ENCODE measurements at places on chromosomes 6 and 20.
A peak's percentile ranks its signal among the peaks of the same experiment; 100 is the strongest.

DNA sequence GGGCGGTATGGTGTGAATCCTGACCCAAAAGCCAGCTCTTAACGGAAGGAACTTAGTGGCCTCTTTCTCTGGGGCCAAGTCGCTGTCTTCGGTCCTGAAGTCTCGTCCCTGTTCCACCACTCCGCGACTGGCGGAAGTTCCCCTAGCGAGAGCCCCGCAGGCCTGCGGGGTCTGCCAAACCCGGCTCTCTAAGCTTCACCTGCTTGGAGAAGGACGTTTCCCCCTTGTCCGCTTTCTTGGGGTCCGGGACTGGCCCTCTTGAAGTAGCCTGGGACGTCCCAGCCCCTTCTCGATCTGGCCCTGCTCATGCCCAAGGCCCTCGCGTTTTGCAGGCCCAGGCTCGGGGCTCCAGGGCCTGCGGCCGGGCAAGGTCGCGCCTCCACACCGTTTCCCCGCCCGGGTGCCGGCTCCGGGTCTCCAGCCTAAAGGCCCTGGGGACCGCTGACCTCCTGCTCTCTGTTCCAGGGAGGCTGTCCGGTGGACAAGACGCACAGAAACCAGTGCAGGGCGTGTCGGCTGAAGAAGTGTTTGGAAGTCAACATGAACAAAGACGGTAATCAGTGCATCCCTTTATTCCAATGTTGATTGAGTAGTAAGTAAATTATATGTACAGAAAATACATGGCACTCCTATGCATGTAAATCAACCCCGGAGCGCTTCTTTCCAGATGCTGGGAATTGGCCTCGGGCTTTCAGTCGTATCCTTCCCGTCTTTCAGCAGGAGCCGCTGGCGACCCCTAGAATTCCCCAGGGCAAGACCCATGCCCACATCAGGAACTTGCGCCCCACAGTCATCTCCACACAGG, 8.8 kb downstream of the NR2E1 start:
- no peak for DNase-seq

- no peak for DNase-seq
Observed at GRCh38 chr20:51789434-51789833, 12.9 kb downstream of the SALL4 start.

- no peak for DNase-seq
Observed at GRCh38 chr6:15769511-15770018, 106.7 kb upstream of the DTNBP1 start.

- DNase-seq = no peak
Observed at GRCh38 chr6:149614337-149614736, 34.2 kb downstream of the KATNA1 start.

GRCh38 chr6:90356012-90356421, 59.4 kb upstream of the BACH2 start:
- no peak for DNase-seq

GRCh38 chr6:34096814-34097213, 49.1 kb downstream of the GRM4 start:
- no peak for DNase-seq

- no peak for DNase-seq
Observed at GRCh38 chr6:106014955-106015354, 71.2 kb upstream of the PRDM1 start.

GRCh38 chr6:87628881-87629280, 38.9 kb downstream of the ORC3 start:
- DNase-seq = peak; percentile 15

DNA sequence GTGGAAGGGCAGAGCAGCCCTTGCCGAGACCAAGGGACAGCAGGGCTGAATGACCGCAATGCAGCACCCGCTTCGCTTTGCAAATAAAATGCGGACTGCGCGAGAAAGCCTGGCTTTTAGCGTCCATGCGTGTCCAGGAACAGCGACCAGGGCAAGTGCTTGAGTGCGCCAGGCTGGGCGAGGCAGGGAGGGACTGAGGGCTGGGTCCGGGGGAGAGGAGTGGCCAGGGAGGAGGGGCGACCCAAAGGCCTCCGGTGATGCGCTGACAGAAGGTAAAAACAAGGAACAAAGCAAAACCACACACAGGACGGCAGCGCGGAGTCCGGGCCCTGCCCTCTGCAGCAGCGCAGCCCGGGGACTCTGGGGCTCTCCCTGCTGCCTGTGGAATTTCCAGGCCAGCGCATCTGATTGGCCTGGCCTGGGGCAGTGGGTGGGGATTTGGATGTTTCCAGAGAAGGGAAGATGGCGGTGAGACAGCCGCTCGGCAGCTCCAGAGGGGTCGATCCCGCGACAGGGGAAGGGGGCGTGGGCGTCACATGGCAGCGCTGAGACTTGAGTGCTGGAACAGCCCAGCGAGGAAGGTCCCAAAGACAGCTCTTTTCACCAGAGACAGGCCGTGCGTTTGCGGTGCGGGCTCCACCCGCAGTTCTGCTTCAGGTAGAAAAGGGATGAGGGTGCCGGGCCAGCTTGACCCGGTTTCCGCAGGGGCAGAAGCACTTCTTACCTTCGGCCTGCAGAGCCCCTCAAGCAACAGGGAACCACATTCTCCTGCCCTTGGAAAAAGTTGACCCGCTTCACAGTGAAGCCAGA, 51.8 kb downstream of the SSR1 start:
- peak; percentile 40 for DNase-seq

DNA sequence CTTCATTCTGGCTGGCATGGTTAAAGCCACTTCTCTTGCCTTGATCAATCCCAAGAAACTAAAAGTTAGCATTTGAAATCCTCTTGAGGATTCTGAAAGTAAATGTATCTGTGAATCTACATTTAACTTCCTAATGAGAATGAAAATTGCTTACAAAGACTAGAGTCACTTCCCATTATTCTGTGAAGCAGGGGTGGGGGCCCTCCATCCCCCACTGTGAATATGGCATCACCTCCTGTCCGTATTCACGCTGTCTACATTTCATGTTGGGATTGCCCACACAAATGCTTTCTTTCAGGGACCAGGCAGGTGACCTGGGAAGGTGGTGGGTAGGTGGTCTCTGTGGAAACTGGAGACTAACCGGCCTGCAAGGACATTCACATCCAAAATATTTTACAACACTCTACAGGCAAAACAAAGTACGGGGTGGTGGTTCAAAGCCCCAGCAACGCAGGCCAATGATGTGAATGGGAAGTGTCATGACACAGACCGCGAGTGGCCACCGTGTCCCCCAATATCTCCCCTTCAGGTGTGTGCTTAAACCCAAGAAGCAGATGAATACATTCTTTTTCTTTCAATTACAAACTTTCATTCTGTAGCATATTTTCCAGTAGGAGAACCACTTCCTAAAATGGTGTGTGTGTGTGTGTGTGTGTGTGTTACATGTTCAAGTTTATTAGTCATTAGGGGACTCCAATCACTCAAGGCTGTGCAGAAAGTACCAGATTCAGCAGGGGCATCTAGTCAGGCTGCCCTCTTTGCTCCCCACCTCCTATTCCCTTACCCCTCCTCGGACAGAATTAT, 132.2 kb downstream of the PRND start:
- DNase-seq = no peak

- DNase-seq = no peak
Observed at GRCh38 chr6:37481711-37482605, 17.7 kb downstream of the CCDC167 start.

DNA sequence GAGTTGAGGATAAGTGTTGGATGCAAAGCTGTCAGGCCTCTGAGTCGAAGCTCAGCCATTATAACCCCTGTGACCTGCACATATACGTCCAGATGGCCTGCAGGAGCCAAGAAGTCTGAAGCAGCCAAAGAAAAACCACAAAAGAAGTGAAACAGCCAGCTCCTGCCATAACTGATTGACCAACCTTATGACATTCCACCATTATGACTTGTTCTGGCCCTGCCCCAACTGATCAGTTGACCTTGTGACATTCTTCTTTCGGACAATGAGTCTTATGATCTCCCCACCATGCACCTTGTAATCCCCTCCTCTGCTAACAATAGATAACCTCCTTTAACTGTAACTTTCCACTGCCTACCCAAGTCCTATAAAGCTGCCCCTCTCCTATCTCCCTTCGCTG, 133.7 kb upstream of the AGPAT4 start:
- DNase-seq = no peak

GRCh38 chr20:57580478-57581201, 19.7 kb downstream of the PCK1 start:
- DNase-seq = no peak

- no peak for DNase-seq
Observed at GRCh38 chr6:89035252-89036101, 45.1 kb upstream of the PNRC1 start.

GRCh38 chr6:41702771-41703494, 32.5 kb downstream of the TFEB start:
- no peak for DNase-seq

- DNase-seq = no peak
Observed at GRCh38 chr6:8180327-8181159, 78.2 kb upstream of the EEF1E1 start.

DNA sequence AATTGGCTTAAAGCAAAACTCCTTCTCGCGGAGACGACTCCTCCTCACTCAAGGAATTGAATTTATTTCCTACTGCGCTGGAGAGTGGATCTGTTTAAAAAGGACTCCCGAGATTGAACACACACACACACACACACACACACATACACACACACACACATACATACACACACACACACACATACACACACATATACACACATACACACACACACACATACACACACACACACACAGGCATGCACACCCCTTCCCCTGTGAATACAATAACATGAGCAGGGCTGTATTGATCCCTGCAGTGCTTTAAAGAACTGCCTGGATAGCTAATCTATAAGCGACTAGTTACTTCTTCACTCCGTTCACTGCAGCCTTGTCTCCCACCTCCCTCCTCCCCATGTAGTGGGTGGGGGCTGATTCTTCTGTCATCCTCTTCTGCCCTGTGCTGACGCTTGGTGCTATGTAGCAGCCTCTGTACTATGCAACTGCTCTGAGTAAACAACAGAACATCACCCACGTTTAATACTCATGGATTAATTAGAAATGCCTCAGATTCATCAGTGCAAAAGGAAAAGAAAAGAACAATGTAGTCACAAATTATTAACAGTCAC, 549.0 kb downstream of the CDH26 start:
- DNase-seq = no peak

DNA sequence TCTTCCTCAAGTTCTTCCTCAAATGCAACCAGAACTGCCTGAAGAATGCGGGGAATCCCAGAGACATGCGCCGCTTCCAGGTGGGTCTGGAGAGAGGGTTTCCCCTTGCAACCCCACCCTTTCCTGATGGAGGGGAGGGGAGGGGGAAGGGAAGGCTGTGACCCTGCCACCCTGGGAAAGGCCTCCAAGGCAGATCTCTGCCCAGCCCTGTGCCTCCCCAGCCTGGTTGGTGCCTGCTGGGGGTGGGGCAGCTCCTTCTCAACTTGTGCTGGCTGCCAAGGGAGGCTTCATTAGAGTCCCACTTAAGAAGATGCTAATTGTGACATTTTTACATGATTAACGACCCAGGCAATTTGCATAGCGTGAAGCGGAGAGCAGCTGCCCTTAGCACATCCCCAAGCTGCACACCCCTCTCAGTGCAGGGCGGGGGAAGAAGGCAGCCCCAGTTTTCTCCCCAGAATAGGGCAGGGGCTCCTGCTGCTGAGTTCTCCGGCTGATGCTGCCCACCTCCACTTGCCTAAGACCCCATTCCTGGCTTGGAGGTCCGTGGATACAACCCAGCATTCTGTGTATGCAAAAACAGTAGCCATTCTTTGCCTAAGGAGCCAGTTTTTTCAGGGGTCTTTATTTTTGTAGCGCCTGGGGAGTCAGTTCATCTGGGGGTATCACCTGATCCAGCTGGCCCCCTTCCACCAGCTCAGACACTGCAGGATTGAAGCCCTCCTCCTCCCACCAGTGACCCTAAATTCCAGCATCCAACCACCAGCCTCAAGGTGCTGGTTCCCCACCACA, 51.7 kb downstream of the CPXM1 start:
- DNase-seq = no peak

DNA sequence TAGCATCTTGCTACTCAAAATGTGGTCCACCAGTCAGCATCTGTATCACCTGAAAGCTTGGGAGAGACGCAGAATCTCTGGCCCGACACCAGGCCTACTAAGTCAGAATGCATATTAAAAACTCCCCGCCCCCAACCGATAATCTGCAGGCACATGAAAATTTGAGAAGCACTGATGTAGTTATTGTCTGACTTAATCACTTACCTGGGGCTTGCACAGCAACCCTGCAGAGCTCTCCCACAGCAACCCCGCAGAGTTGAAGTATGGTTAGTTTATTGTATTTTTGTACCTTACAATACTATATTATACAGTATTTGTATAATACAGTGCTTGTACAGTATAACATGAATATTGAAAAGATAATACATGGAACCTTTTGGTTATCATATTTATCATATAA, 53.7 kb downstream of the KLHL31 start:
- DNase-seq = no peak

DNA sequence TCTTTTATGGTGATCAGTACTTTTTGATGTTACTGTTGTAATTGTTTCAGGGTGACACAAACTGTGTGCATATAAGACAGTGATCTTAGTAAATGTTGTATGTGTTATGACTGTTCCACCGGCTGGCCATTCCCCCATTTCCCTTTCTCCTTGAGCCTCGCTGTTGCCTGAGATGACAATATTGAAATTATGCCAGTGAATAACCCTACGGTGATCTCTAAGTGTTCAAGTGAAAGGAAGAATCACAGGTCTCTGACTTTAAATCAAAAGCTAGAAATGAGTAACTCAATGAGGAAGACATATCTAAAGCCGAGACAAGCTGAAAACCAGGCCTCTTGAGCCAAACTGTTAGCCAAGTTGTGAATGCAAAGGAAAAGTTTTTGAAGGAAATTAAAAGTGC, 32.3 kb downstream of the TULP4 start:
- DNase-seq = no peak

DNA sequence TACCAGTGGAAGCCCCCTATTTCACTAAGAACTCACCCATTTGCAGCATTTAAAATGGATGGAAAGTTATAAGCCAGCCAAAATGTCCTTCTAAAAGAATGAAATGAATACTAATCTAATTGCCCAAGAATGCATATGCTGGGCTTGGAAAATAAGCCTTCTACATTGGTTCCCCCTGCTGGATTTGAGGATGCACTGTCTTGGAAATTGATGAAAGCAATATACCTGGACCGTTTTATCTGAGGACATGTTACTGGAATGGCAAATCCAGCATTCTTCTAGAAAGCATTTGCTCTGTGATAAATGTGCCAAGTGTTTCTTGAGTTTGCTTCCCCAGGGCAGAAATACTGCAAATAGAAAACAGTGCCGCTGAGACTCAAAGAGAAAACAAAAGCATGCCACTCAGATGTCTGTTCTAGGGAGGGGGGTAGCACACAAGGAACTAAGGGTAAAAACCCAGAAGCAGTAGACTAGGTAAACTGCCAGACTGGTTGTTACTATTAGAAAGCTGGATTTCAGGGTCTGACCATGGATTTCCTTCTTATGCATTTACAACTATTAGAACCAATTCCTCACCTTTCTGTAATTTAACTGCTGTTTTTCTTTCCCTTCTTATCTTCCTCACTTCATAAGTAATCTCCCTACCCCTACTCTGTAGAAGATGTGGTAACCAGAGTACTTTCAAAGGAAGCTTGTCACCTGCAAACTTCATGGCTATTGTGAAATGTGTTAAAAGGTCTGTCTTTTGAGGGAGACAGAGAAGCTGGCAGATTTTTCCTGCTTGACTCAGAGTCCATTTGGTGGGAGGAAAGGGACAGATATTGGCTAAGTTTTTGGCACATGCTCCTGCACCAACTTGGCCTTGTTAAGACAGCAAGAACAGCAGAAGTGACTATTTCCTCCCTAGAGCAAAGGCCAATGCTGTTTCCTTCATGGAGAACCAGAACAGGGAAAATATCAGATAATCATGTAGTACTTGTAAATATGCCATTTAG, 642.6 kb downstream of the KIF16B start:
- peak; percentile 2 for DNase-seq

- DNase-seq = no peak
Observed at GRCh38 chr6:134321246-134321645, 3.3 kb upstream of the SGK1 start.

- DNase-seq = no peak
Observed at GRCh38 chr6:168941036-168941435, 312.6 kb downstream of the THBS2 start.
